ENCODE measurements at places on chromosomes 13 and 19.

GRCh38 chr19:40512473-40513344 lies 45.9 kb downstream of the SPTBN4 start:
- DNase-seq, result no peak

- DNase-seq, result no peak
These were observed 104.1 kb upstream of the SCEL start for GRCh38 chr13:77431449-77431848.

DNA sequence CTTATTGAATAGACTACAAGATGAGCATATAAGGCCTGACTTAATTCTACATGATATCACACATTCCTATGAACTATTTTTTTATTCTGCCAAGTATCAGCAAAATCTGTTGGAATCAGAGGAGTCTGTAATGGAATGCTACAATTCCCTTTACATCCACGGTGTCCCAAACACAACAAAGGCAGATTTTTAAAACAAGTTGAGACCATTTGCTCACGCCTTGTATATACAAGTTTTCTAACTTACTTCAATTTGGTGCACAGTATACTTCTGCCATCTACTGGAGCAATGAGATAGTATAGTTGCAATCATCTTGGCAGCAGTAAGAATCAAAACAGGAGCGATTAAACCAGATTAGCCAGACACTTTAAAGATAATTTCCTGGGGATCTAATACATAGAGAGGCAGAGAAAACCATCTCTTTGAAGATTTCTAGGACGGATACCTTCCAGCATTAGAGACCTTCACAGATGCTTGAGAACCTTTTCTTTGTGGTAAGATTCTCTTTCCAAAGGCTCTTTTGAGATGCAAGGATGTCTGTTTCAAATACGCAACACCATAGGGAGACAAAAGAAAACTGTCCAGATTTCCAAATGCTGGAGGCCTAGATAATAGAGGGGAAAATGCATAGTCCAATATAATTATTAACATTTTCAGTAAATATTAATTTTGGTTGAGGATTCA lies 302.0 kb upstream of the MIR17HG start:
- no peak for DNase-seq

- no peak for DNase-seq
These were observed 15.7 kb downstream of the CAB39L start for GRCh38 chr13:49428041-49428763.

DNA sequence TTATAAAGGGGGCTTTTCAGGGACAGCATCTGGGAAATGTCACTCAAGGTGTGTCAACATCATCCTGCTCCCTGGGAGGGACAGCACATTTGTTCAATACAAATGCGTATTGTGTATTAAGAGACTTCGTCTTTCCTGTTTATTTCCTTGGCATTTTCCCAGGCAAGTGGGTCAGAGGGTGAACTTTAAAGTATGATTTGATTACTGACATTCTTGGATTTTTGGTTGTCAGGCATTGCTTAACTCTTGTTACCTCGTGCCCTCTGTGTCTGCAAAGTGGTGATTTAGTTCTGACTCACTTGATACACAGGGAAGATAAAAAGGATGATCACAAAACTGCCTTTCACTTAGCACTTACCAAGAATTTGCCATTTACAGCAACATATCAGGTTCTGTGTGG lies 292.7 kb downstream of the SUCLA2 start:
- DNase-seq, result no peak

DNA sequence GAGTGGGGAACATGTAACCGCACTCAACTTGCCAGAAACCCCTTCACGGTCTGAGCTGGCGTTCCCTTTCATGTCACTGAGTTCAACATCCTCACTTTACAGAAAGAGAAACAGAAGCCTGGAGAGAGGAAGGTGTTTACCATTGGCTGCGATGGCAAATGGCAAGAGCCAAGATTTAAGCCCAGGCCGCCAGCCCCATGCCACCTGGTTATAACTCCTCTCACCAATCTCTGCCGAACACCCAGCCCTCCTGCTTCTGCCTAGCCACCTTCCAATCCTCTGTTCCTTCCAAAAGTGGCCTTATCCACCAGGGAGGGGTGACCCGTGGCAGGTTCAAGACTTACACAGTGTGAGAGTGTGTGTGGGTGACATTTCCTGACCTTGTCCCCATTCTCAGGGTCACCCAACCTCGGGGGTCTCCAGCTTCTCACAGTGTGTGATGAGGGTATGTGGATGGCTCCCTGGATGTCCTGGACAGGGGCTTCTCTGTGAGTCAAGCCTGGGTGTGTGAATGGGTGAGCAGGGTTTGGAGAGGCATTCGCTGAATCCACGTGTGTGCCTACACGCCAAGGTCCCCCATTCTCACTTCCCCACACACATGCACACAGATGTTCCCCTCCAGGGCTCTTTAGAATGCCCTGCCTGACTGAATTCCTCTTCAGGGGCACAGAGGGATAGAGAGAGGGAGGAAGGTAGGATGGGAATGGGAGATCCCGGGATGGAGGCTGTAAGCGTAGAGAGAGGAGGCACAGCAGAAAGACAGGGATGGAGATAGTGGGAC lies 1.2 kb downstream of the CADM4 start:
- no peak for DNase-seq

GRCh38 chr19:3623716-3624115 lies 2.9 kb downstream of the CACTIN start:
- DNase-seq, result no peak

DNA sequence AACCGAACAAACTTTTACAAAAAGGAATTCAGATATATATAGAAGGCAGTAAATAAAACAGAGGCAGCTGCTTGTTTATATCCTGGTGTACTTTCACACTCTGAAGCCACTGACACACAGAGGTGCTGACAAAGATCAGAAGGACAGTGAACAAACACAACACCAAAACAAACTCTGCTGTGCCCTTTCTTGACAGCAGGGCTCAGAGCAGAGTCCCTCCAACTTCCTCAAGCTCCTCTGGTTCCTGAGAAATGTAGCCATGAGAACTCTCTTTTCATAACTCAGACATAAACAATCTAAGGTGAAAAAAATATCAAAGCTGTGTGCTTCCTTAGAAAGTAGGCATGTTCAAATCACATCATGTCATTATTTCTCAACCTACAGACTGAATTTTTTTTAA lies 1052.8 kb upstream of the SPRY2 start:
- no peak for DNase-seq

DNA sequence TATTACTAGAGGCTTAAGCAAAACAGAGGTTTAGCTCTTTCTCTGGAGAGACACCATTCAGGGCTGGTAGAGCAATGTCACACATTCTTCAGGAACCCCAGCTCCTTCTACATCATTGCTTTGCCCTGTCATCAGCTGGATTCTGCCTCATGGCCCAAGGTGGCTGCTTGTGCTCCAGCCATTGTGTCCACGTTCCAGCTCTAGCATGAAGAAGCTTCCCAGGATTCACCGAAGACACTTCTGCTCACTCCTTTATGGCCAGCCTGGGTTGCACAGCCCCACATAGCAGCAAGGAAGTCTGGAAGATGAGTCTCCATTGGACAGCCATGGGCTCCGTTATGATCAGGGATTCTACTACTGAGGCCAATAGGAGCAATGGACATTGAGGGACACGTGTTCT lies 13.2 kb downstream of the PGLS start:
- DNase-seq, result no peak

DNA sequence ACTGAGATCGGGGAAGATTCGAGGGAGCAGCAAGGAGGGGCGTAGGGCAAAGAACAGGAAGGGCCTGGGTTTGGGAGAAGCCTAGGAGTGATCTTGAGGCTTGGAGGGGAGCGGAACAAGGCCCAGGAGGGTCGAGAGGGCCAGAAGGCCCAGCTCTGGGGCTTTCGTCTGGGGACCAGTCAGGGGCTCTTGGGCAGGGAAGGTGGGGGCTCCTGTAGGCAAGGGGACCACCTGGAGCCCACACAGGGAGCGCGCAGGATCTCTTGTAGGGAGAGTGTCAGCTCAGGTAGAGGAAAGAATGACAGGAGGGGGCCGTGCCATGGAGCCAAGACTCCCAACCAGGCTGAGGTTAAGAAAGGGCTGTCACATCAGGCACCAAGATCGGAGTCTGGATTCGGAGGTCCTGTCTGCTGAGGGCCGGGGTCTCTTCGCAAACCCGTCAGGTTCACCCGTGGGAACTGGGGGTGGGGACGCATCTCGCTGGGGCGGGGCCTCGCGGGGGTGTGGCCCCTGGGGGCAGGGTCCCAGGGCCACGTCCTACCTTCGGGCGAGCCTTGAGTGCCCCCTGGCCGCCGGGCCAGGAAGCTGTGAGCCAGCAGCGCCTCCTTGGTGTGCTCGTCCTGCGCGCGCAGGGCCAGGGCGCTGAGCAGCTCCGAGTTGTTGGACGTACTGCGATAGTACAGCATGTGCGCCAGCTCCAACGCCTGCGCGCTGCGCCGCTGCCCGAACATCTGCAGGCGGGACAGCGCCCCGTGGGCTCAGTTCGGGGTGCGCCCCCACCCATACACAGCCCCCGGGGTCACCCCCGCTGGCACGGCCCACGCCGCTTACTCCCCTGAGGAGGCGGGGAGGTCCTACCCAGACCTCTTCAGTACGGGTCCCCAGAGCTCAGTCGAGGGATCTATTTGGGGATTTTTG lies 8.4 kb downstream of the EMP3 start:
- no peak for DNase-seq

DNA sequence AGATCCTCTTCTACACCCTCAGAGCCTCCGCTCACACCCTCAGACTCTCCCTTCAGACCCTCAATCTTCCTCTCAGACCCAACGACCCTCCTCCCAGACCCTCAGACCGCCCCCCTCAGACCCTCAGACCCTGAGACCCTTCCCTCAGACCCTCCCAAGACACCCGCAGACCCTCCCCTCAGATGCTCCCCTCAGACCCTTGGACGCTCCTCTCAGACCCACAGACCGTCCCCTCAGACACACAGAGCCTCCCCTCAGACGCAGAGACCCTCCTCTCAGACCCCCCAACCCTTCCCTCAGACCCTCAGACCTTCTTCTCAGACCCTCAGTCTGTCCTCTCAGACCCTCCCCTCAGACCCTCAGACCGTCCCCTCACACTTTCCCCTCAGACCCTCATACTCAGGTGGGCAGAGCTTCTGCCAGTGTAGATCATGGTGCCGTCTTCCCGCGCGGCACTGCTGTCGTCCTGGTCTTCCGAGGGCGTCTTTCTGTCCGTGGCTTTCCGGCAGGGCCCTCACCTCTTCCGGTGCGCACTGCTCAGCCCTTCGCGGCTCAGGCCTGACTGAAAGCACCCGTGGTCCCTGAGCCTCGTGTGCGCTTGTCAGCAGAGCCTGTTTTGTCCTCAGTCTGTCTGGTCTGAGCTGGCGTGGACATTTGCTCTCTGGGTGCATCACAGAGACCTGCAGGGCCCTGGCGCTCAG lies 18.9 kb upstream of the TFDP1 start:
- DNase-seq, result no peak

- no peak for DNase-seq
These were observed 9.3 kb upstream of the PEAK3 start for GRCh38 chr19:2291185-2291751.

DNA sequence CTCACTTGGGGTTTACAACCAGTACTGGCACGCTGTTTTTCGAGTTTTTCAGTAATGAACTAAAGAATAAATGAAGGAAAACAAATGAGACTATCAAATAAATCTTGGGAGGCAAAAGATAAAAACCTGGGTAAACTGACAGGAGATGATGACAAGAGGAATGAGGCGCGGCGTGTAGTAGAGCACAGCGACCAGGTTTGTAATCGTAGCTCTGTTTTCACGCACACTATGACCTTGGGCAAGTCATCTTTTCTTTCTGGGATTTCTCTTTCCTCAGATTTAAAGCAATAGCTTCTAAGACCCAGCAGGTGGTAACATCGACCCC lies 419 bp downstream of the MRPS31 start:
- DNase-seq, result no peak

DNA sequence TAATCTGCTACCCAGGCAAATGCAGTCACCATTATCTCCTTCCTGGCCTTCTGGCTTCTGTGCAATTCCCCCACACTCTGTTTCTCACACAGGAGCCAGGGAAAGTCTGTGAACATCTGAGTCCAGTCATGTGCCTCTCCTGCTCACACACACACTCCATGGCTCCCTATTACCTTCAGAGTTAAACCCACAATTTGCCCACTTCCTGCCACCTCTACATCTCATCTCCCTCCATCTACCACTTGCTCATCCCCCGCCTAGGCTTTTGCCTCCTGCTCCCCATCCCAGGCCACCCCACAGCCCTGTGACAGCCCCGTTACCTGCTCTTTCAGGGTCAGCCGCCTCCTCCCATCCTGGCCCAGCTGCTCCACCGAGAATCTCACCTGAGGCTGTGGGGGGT lies 13.5 kb downstream of the IL12RB1 start:
- DNase-seq, result no peak

- DNase-seq, result no peak
These were observed 4.1 kb downstream of the DLL3 start for GRCh38 chr19:39502640-39503417.

- DNase-seq, result no peak
These were observed 365.0 kb upstream of the NBEA start for GRCh38 chr13:34577051-34577450.

GRCh38 chr19:46471116-46471733 lies at the start of gene PNMA8A:
PNMA8A (minus strand) TSS chr19:46471563; CDS start chr19:46471035, 528 bp downstream.
- no peak for DNase-seq

DNA sequence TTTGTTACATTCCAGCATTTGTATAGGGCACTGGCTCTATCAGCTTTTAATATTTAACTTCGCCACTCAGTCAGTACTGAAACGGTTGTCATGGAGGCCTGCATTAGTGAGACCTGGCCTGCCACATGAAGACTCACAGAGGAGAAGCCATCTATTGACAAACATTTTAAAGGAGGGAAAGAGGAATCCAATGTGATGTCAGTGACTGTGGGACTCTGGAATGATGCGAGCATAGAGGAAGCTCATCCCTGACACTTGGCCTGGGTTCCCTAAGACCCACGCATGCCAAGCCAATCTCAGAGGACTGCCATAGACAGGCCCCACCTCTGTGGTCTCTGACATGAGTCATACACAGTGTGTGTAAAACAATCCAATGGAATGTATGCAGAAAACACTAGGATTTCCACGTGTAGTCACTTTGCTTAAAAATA lies 7.9 kb upstream of the DPY19L3 start:
- DNase-seq, result no peak

GRCh38 chr19:1755467-1756171 lies 2.3 kb downstream of the ONECUT3 start:
- DNase-seq, result no peak

GRCh38 chr19:58476498-58477015 lies 405 bp downstream of the ZNF446 start:
- DNase-seq, result no peak

DNA sequence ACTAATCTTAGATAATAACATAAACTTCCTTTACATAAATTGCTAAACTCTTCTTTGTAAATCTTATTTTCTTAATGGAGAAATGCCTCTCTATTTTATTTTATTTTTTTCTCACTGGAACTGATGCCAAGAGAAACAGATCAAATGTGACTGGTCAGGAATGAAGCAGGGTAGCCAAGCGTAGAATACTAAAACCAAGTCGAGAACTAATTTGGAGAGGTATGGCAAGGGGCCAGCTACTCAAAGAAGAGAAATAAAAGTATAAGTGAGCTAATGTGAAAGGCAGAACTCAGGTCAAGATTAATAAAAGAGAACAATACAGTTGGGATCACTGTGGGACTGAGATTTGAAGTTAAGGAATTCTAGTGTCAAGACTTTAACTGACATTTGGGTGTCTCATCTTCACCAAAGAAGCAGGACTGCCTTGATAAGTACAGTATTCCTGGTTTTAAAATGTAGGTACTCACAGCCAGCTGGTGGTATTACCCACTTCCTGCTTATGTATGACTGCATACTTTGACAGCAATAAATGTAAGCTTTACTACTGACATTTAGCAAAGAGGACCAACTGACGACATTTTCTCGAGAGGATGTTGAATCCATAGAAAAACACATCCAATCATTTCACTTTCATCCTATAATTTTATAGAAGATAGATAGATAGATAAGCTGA lies 1192.2 kb downstream of the EFNB2 start:
- DNase-seq, result no peak

Measured in cerebellar nuclear complex (tissue), 1 donor.